ENCODE measurements at places on chromosomes 11 and 22.
A peak's percentile ranks its signal among the peaks of the same experiment; 100 is the strongest.

DNA sequence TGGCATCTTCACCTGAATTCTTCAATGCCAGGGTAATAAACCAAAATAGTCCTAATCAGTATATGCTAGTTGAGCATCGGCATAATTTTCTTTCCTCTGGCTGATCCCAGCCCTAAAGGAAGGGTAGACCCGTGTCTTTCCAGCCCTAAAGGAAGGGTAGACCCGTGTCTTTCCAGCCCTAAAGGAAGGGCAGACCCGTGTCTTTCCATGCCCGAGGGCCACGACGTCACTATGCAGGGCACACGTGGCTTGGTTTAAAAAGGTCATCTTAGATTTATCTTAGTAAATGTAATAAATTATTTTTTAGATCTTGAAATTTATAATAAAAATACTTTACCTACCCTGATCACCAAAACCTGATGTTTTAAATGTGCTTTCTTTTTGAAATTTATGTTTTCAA is 45.5 kb downstream of the BID start:
- DNase-seq = no peak

DNA sequence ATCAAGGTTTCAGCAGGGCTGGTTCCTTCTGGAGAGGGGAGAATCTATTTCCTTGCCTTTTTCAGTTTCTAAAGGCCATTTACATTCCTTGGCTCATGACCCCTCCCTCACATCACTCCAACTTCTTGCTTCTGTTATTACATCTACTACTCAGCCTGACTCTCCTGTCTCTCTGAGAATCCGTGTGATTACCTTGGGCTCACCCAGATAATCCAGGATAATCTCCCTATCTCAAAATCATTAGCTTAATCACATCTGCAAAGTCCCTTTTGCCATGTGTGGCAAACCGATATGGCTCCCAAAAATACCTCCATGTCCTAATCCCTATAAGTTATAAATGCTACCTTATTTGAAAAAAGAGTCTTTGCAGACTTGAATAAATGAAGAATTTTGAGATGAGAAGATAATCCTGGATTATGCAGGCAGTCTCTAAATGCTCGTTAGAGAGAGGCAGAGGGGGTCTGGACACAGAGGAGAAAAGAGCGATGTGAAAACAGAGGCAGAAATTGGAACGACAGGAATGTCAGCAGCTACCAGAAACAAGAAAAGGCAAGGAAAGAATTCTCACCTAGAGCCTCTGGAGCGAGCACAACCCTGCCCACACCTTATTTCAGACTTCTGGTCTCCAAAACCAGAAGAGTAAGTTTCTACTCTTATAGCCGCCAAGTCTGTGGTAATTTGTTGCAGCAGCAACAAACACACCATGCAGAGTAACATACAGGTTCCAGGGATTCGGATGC is 23.6 kb upstream of the ARHGAP32 start:
- DNase-seq = no peak

GRCh38 chr11:71078482-71078881 is 173.9 kb downstream of the SHANK2 start:
- no peak for DNase-seq

- no peak for DNase-seq
Measured at GRCh38 chr22:46632646-46633249, 12.6 kb downstream of the GRAMD4 start.

DNA sequence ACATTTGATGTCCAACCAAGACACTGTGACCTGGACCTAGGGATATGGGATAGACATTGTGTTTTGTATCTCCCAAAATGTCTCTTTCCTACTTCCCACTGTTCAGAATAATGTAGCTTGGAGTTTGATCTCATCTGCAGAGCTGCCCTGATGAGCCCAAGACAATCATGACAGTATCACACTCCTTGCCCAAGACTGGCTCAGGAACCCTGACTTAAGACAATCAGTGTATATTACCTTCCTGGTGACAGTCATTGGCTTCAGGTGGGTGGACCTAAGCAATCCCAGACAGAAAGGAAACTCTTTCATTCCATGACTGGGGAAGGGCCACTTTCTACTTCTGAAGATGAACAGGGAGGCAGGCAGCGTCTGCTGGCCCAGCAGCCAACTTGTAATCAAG is 14.3 kb upstream of the RTN4RL2 start:
- no peak for DNase-seq

- DNase-seq = peak; percentile 99
Measured at GRCh38 chr22:23521441-23522113, 58.5 kb downstream of the IGLL1 start.

GRCh38 chr22:48807155-48807554 is 1020.5 kb downstream of the BRD1 start:
- no peak for DNase-seq

DNA sequence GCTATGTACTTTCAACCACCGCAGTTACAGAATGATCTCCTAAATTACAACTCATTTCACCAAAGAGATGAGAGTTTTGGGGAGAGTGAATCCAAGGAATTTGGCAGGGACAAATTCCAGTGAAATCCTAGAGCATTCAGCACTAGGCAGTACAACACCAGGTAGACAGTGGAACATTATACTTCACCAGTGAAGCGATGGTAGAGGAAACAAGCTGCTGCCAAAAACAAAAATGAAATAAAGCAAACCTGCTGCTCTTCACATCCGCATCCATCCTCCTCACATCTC is 16.9 kb downstream of the SMCO4 start:
- no peak for DNase-seq

- peak; percentile 9 for DNase-seq
Measured at GRCh38 chr22:27934069-27934468, 15.0 kb upstream of the PITPNB start.

- no peak for DNase-seq
Measured at GRCh38 chr22:27183474-27183873, 526.1 kb downstream of the MIAT start.
